Hepatocyte (in vitro differentiated cells): ENCODE measurements at places on chromosomes 13 and 19. TPM values are rescaled to one million over a fixed set of nuclear protein-coding genes. Genes with fewer than 3 reads are reported as not detected.

DNA sequence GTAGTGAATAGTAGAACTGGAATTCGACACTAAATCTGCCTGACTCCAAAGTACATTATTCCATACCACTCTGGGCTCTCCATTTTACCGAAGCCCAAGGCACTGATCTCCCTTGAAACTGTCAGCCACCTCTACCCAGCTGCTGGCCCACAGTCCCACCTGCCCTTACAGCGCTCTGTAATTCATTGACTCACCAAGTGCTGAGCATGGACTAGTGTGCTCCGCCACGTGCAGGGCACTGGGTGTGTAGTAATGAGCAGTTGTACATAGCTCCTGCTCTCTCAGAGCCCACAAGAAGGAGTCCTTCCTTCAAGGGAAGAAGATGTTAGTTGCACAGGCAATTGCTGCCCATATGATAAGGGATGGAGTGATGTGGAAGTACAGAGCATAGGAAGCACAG lies 76.6 kb upstream of the SIAH3 start:
- no peak for DNase-seq
- no peak overlapping the region for H3K4me3 ChIP-seq
- no peak overlapping the region for H3K27ac ChIP-seq
- H3K27me3 ChIP-seq = peaks cover 18% of the 10 kb centered on the region

DNA sequence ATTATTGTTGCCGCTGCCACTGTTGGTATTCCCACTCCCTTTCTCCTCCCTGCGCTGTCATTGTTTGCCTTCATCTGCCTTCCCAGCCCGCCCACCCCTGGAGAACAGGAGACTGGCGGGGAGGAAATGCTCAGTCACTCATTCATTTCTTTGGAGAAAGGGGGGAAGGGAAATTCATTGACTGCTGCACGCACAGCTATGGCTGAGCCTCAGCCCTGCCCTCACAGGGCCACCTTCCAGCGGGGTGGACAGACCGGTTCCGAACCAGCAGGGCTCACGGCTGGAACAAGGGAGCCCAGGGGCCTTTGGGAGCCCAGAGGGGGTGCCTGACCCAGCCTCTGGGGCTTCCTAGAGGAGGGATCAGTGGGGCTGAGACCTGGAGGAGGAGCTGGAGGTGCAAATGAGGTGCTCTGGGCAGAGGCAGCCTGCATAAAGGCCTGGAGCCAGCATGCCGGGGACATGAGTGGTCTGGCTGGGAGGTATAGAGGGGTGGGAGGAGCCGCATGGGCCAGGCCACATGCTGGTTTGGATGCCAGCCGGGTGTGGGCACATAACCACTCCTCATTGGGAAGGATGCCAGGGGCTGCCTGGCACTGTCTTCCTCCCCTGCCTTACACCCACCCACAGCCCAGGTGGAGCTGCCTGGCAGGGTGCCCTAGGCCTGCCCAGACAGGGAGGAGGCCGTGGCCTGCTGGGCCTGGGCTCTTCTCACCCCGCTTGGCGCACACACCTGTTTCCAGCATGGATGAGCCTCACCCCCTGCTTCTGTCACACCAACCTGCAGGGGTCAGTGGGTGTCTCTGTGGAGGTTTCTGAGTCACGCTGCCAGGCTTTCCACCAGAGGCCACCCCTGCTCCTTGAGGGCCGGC lies 26.8 kb downstream of the PPP5C start:
- DNase-seq = peak; percentile 57
- H3K4me3 ChIP-seq = no peak overlapping the region
- no peaks in the 10 kb centered on the region for H3K27me3 ChIP-seq

DNA sequence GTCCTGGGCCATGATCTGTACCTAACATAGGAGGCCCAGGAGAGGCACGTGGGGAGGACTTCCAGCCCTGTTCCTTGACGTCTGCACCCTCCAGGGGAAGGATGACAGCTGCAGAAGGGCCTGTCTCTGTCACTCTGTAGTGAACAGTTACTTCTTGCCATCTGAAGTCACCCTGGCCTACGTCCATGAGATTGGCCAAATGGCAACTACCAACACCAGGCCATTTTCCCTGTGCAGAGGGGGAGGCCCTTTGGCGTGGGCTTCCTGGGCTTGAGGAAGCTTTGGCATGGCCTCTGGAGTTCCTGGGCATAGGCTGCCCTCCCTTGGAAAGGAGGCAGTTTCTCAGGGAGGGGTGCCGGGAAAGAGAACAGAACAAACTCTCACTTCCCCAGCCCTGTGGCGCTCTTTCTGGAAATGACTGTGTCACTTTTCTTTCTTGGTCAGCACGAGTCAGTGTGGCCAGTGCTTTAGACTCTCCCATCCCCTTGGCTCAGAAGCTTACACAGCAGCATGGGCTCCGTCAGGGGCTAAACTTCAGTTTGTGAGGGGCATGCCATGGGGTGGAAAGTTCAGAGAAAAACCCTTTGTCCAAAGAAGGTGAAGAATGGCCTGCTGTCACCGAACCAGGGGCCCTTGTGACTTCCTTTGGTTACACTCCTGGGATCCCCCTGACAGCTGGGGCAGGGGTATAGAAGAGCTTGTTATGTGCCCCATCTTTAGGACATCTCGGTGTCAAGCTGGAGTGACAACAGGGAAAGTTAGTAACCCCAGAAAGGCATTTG lies 5.3 kb downstream of the CARM1 start:
- H3K4me1 ChIP-seq = peaks cover 23% of the 10 kb centered on the region
- no peaks in the 10 kb centered on the region for H3K27me3 ChIP-seq
- H3K27ac ChIP-seq = no peak overlapping the region

GRCh38 chr13:59931621-59932020 lies 232.1 kb downstream of the DIAPH3 start:
- H3K36me3 ChIP-seq = no peaks in the 10 kb centered on the region
- no peak overlapping the region for H3K4me3 ChIP-seq
- H3K27me3 ChIP-seq = no peaks in the 10 kb centered on the region
- H3K27ac ChIP-seq = no peak overlapping the region

GRCh38 chr19:1355568-1356507 lies 27.9 kb upstream of the NDUFS7 start:
- no peak for DNase-seq
- H3K4me3 ChIP-seq = peak overlapping the region; percentile 83
- H3K4me1 ChIP-seq = peaks cover 23% of the 10 kb centered on the region

Gene OR7A5
- total RNA-seq = not detected in 2 replicates
